ENCODE measurements at places on chromosomes 3 and 15.

- DNase-seq: no peak
Observed at GRCh38 chr3:180871901-180872300, 40.6 kb upstream of the FXR1 start.

- DNase-seq: no peak
Observed at GRCh38 chr15:79673416-79674123, 223.2 kb downstream of the MTHFS start.

DNA sequence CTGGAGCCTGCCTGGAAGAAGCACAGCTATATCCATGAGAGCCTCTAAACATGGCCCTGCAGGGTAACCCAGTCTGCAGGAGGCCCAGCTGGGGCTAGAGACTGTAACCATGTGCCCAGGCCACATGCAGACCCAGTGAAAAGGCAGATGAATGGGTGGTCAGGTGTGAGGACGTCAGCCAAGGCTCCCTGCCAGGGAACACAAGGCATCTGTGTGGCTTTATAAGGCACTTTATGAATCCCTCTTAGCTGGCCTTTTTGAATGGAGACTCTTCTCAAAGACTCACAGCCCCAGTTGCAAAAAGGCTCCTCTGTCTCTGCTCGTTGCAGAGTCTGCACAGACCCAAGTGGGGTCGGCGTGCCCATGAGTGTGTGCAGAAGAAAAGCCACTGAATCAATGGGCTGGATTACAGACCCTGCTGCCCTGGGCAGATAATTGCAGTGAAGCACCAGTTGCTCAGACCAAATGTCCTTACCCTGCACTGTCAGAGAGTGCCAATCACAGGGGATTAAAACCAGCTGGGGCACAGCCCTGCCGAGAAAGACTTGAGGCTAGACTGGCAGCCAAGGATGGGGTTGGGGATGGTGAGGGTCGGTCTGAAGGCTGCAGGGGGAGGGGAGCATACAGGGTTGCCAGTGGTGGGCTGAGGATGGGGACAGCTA lies 154.2 kb downstream of the RAB11A start:
- no peak for DNase-seq

DNA sequence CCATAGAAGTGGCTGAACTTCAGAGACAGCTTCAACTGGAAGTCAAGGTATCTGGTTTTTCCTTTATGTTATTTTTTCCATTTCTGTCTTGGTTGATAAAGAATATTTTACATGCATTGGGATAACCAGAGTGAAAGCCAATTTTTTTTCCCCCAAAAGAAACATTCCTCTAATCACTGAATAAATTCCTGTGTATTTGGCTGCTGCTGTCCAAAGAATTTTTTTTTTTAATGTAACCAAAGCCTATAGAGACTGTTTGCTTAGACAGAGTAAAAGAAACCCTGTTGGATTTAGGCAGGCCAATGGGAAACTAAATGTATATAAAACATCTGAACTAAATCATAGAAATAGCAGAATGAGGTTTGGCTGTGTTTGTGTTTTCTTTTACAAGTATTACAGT lies 75.2 kb downstream of the CGNL1 start:
- no peak for DNase-seq

GRCh38 chr3:87595798-87596197 lies 319.4 kb upstream of the POU1F1 start:
- no peak for DNase-seq

- no peak for DNase-seq
Observed at GRCh38 chr3:45597581-45597980, 3.0 kb downstream of the LIMD1 start.

DNA sequence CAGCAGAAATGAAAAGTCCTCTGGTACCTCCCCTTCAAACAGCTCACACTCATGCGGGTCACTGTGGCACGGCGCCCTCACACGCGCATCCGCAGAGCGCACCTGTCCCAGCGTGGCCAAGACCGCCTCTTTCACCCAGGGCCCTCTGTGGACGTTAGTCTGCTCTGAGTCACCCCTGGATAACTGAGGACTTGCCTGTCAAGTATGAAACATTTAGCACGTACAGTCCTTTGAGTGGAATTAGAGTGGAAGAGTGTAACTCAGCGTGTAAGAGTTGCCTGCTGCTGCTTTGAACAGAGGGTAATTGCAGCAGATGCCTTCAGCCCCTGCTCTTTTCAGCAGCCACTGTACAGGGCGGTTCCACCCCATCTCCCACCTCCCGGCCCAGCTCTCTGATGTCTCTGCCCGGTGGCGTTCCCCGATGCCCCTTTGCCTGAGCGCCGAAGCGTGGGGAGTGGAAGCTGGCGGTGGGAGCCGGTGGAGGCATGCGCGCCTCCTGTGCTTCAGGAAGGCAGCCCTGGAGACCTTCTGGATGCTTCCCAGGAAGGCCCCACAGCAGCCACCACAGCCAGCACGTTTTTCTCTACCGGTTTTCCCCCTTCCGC lies 23.0 kb downstream of the CPN2 start:
- DNase-seq: no peak

GRCh38 chr3:127106456-127106855 lies 86.5 kb upstream of the PRR23E start:
- no peak for DNase-seq

DNA sequence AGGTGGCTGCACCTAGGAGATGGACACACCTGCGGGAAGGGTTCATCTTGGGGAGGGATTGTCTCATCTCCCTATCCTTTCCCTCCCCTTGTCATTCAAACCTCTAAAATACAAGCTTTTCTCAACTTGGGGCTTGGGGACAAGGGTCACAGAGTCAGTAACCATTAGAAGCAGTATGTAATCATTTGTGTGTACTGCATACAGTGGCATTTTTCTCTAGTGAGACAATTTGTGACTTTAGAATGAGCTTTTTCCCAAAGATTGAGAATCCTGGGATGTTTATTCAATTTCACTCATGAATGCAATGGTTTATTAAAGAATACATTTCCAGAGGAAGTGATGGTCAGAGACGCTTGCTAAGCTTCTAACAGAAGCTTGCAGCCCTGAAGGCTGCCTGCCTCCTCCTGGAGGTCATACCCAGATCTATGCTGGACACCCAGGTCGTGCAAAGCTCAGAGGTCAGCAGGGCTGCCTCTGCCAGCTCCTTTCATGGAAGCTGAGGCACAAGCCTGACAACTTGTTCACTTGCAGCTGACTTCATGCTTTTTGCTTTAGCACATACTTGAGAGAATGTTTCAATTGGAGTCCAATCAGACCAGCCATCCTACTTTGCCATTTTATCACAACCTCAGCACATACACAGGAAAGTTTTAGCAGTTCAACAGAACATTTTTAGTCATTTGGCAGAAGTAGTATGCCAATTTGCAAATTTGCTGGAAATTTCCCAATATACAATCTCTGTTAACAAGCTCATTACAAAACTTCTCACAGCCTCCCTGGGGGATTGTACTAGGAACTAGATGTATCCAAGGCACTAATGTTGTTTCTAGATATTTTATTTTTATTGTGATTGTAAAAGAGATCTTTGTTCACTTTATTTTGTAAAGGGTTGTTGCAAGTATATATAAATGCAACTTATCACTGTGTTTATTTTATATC lies 25.6 kb upstream of the ALDH1L1 start:
- no peak for DNase-seq

GRCh38 chr3:113499081-113499480 lies 15.9 kb downstream of the SPICE1 start:
- no peak for DNase-seq
